Inflammatory macrophage treated with lipopolysaccharide for 4 hours (primary cell): ENCODE measurements at places on chromosomes 5 and 9.

- no peak for DNase-seq
Measured at GRCh38 chr9:90822866-90823265, 21.2 kb downstream of the SYK start.

DNA sequence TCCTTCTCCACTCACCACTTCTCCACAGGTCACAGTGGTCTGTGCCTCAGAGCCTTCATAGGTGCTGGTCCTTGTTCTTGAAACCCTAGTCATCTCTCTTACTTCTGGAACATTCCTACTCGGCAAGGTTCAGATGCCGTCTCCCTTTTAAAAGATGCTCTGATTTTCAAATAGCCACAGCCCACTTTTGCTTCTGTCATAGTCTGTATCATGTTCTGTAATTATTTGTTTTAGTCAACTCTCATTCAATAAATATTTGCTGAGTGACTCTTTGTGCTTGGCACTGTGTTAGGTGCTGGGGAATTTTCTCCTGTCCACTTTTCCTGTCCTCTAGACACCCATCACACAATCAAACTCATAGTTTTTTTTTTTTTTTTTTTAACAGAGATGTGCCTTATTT is 181.3 kb upstream of the IL12B start:
- DNase-seq: no peak

DNA sequence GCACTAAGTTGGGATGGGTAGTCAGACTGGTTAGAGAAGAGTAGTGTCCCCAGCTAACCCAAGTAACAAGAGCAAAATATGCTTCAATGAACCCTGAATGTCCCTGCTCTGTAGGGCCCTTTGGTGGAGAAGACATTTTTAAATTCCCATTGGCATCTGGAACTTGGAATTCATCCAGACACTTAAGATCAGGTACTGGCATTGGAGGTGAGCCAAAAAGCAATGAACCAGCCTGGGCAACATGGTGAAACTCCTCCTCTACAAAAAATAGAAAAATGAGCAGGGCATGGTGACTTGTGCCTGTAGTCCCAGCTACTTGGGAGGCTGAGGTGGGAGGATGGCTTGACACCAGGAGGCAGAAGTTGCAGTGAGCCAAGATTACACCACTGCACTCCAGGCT is 58.9 kb upstream of the ZNF618 start:
- DNase-seq: no peak

- no peak for DNase-seq
Measured at GRCh38 chr5:91177639-91178038, 205.5 kb downstream of the ARRDC3 start.

DNA sequence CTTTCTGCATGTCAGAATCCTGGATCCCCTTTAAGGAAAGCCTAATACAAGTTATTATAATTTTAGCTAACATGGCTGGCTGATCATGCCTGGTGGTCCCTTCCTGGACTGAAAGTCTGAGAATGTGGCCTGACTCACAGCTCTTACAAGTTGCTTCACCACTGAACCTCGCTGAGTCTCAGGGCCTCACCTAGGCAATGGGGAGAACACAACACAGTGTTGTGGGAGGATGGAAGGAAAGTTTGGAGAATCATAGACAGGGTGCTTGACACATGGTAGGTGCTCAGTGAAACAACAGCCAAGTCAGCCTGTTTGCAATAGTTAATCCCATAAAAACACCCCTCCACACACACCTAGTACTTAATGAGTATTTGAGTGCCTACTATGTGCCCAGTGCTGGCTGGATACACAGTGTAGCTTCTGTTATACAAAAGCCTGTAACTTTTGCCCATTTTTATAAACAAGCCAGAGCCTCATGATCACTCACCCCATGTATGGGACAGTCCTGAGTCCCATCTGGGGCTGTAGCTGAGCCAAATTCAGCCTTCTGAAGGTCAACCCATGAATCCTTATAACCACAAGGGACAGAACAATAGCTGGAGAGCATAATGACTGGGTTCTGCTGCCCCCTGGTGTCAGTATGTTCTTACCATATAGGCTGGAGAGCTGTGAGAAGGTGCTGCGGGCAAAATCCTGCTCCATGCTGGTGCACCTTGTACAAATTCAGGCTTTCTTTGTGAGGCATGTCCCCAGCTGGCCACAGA is 3.9 kb downstream of the ACSL6 start:
- DNase-seq: peak; percentile 85

DNA sequence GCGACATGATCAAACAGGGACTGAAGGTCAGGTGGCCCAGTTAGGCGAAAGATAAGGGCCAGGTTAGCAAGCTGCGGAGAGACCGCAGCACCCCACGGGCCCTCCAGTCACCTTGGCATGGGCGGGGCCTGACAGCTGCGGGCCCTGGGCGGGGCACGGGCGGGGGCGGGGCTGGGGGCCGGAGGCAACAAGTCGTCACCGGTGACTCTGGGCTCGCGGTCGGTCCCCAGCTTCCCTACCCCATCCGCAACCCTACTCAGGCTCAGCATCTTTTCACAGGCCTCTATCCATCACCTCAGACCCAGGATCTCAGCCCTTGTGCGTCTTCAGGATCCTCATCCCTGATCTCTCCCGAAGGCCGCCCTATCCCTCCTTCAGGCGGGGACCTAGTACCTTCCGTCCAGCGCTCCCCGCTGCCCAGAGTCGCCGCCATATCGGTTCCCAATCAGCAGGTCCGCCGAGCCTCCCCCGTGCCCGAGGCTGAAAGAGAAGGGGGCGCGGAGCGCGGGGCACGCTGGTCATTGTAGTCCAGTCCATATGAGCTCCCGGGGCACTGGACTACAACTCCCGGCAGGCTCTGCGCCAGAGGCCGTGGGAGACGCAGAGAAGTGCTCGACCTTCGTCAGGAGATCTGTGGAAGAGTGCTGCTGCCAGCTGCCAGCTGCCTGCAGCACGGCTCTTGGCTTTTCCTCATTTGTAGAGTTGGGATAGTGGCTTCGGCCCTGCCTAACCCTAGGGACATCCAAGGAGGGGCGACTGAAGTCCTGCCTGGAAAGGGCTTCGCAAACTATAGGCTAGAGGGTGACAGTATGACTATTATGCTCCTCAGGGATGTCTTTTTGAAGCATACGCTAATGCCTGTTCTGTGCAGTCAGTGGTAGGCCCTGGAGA is at the start of gene DNAJC18:
Gene DNAJC18 (minus strand): TSS at position 513 of the 891 bp plus-strand sequence. CDS start 80 bp downstream, at position 433.
- DNase-seq: peak; percentile 91

GRCh38 chr5:96752341-96753016 is 55.3 kb downstream of the ERAP1 start:
- peak; percentile 65 for DNase-seq

- DNase-seq: no peak
Measured at GRCh38 chr9:117697046-117697445, 7.2 kb upstream of the TLR4 start.

DNA sequence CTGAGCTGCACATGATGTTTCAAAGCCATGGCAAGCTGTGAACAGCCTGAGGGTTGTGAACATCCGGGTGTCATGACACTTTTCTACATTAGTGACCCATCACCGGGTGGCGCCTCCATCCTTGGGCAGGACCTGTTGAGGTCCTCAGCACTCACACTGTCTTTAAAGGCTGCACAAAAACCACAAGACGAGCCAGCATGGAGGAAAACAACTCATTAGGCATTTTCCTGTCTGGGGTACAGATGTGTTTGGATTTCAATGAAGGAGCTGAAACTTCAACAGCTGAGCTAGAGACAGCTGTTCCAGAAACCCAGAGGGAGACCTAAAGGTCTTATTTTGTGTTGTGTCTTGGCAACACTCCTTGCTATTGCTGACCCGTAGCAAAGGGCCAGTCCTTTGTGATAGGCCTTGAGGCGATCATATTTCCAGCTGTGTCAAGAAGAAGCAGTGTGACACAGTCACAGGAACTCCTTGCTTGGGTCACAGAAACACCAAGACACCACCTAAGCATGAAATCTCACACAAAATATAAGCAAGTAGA is 151.8 kb upstream of the VLDLR start:
- no peak for DNase-seq

DNA sequence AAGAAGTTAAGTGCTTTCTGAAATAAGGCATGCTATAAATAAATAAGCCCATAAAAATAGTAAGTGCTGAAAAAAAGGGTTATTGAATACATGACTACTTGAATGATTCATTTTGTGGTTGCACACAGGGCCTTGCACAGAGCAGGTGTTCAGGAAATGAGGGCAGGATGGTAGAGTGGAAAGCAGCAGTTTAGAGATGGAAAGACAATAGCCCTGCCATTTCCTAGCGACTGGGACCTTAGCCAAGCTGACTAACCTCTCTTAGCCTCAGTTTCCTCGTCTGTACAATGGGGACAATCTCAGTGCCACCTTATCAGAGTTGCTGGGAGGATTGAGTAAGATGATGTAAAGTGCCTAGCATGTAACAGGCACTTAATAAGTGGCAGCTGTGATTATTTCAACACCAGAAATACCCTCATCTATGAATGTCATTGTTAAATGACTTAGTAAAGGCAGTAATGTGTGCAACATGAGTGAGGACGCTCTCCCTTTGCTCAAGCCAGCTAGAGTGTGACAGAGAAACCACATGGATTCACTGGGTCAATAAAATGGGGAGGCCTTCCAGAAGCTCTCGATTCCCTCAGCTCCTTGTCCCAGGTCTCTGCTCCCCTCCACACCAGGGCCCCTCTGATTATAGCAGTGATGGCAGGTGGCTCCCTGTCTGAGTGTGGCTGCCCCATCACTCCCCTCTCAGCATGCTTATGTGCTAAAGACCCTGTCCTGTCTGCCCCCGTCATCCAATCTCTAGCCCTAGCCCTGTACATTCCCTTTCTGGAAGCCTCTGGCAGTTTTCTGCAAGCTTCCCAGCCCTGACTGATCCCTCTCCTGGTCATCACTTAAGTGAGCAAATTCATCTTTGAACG is 16.0 kb upstream of the PHF19 start:
- no peak for DNase-seq

DNA sequence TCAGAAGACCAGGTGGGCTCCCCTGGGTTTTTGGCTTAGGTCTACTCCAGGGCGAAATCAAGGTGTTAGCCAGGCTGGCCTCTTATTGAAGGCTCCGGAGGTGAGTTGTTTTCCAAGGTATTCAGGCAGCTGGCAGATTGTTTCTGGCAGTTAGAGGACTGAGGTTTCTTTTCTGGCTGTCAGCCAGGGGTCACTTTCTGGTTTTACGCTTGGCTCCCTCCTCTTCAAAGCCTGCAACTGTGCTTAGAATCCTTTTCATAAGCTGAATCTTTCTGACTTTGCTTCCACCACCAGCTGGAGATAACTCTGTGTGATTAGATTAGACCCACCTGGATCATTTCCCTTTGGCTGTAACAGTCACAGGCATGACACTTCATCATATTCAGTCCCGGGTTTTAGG is 24.6 kb downstream of the RFK start:
- no peak for DNase-seq

- DNase-seq: peak; percentile 10
Measured at GRCh38 chr5:71829206-71829605, 110.1 kb downstream of the CARTPT start.

- DNase-seq: no peak
Measured at GRCh38 chr5:81269751-81270393, 31.5 kb upstream of the ZCCHC9 start.

GRCh38 chr5:119949426-119949999 is 320.2 kb downstream of the FAM170A start:
- DNase-seq: no peak

DNA sequence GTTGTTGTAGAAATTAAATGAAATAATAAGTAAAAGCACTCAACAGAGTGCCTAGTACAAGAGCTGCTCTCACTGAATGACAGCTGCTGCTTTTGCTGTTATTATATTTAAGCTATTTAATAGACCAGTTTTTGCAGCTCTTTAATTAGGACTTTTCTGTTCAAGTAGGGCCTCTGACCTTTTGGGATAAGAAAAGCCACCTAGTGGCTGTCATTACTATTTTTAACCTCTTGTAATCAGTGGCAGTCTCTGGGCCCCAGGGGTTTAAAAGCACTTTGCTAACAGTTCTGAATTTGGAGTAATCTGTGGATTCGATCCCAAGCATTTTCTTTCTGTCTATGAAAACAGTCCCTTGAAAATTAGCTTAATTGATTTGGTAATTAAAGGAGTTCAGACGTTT is 121.1 kb downstream of the NUDT12 start:
- no peak for DNase-seq

DNA sequence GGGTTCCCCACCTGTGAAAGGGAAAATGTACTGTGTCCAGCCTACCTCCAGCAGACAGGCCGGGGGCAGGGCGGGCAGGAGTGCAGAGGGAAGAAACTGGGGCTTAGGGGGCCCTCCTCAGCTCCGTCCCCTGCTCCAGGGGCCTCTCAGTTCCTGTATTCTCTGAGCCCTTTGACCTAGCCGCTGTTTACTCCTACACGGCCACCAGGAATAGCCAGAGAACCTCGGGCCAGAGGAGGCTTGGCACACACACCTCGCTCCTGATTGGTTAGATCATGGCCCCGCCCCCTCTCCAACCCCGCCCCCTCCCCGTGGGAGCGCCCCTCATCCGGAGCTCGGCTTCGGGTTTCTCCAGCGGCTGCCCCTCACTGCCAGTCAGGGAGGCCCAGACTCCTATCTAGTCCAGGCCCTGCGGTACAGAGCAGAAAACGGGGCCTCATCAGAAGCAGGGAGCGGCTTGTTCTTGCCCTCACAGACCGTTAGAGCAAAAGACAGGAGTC is 2.2 kb downstream of the ST6GALNAC6 start:
- peak; percentile 64 for DNase-seq

GRCh38 chr5:181126841-181127240 is 4.1 kb downstream of the OR2V1 start:
- DNase-seq: no peak

DNA sequence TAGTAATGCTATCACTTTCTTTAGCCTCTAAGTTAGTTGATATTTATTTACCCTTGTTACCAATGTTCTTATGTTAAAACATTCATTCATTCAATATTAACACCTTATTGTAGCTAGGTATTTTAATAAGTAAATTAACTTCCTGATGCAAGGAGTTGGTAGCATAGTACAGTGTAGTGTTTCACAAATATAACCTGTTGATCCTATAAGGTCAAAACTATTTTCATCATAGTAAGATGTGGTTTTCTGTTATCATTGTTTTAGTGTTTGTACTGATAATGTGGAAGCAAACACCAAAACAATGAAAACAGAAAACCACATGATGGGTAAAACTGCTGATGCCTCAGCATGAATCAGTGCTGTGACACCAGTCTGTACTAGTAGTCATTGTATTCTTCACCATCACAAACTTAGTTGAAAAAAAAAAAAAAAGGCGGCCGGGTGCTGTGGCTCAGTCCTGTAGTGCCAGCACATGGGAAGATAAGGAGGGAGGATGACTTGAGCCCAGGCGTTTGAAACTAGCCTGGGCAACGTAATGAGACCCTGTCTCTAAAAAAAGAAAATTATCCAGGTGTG is 36.5 kb downstream of the ZCCHC7 start:
- peak; percentile 11 for DNase-seq

DNA sequence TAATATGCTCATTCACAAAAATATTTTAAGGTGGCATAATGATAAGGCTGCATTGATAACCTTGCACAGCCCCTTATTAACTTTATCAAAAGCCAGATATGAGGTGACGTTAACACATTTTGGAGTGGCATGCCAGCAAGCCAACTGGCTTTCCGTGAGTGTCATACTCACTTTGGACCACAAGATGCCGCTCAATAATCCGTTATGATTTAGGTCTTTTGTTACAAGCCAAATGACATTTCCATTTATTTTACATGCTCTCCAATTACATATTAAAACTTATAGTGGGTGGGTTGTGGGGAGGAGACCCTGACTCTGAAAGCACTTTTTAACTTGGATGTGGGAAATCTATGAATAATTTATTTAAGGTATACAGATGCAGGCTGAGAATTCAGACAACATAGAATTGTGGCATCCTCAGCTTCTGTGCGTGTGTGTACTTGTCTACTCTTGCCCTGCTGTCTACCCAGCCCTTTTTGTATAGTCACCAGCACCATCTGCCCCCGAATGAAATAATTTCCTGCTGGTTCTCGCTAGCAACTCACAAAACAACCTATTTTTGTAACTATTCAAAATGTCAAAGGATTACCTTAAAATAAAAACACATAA is 305.1 kb downstream of the PSAT1 start:
- peak; percentile 50 for DNase-seq

GRCh38 chr5:7876867-7877266 is 7.9 kb downstream of the MTRR start:
- peak; percentile 37 for DNase-seq
